ENCODE measurements at places on chromosomes 12 and 14.
A peak's percentile ranks its signal among the peaks of the same experiment; 100 is the strongest.

- no peak for DNase-seq
Observed at GRCh38 chr14:72535485-72535884, 358.4 kb downstream of the DPF3 start.

DNA sequence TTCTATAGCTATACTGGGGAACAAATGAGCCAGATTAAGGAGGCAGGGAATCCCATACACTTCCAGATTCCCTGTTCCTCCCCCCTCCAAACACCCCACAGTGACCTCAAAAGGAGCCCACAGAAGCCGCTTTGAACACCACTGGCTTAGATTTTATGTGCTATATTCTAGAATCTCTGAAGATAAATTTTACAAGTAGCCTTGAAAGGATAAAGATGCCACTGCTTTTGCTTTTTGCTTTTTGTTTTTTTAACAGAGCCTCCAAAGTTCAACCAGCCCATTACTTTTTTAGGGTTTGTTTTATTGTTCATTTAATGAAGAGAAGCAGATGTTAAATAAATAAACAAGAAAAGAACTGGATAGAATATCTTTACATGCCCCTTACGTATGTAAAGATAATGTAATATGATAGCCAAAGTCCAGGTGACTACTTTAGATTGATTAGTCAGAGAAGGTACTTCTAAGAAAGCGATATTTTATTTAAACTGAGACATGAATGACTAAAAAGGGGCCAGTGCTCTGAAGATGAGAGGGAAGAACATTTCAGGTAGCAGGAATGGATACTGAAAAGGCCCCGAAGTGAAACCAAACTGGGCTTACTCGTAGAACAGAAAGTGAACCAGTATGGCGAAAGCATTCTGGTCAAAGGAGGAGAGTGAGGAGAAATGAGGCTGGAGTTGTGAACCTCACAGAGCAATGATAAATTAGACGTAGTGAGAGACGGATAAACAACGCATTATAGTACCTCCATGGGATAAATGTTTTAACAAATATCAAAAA, 44.6 kb downstream of the DUSP6 start:
- no peak for DNase-seq

GRCh38 chr12:111248236-111249017, 120.5 kb downstream of the PHETA1 start:
- DNase-seq: no peak

DNA sequence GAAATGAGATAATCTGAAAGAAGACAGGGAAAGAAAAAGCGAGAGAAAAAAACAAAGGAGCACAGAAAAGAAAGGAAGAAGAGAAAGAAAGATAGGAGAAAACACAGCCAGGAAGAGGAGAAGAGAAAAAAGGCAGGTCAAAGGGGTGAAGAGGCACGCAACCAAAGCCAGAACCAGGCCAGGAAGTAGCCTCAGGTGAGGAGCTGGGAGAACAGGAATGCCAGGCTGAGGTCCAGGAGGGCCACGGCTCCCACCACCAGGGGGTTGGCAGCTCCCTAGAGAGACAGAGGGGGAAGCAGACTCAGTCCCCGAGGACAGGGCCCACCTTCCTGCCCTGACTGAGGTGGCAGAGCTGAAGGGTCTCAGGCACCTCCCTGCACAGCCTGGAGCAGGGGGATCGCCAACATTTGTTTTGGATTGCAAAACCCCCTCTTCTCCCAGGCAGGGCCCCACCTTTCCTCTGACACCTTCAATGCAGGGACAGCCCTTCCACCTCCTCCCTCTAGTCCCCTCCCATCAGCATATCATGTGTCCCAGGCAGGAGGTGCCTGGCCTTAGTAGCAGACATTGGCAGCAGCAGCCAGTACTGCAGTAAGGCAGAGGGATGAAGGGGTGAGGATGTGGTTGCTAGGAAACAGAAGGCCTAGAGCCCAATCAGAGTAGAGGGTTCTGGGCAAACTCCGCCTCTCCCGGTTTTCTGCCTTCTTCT, 2.0 kb upstream of the AP1G2 start:
- peak; percentile 44 for DNase-seq

GRCh38 chr14:28247491-28247890, 519.1 kb upstream of the FOXG1 start:
- no peak for DNase-seq

- no peak for DNase-seq
Observed at GRCh38 chr14:28707814-28708213, 58.8 kb upstream of the FOXG1 start.

GRCh38 chr14:100384819-100385813, 62.0 kb downstream of the SLC25A47 start:
- peak; percentile 23 for DNase-seq

DNA sequence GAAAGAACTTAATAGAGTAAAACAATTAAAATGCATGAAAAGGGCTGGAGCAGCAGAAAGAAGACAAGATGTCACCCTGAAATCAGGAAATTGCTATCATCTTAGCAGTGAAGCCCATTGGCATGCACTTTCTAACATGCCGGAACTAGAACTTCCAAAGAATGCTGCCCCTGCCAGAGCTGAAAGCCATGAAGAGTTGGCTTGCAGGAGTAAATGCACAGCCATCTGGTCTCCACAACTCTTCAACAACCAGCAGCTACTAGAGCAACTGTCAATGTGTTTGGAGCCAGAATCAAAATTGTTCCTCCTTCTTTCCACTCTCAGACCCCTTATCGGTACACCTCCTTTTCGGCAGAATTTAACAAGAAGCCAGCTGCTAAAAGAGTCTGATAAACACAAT, 414.1 kb downstream of the KCNH5 start:
- no peak for DNase-seq

Measured in NCI-H1417 (cell line).